ENCODE measurements at places on chromosomes 11 and 22.

DNA sequence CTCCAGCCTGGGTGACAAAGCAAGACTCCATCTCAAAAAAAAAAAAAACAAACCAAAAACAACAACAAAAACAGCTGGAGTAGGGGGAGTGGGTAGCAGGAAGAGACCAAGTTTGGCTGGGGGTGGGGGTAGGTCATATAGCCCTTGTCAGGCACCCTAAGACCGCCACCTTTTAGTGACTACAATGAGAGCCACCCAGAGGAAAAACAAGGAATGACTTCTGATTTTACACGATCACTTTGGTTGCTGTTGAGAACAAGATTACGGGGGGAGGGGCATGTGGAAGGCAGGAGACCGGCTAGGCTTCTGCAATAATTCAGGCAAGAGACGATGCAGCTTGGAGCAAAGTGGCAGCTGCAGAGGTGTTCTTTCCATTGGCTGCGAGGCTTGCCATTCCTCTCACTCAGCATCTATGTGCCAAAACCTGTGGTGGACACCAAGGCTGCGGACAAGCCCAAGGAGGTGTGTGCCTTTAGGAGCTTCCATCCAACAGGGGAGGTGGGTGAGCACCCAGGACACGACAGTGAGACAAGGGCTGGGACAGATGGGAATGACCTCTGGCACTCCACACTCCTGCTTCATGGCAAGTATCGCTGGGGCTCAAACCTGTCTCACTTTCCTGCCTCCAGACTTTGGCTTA, 1.7 kb downstream of the RPS19BP1 start:
- peak; percentile 47 for DNase-seq

- DNase-seq: no peak
Measured at GRCh38 chr11:69145050-69145380, 10.7 kb upstream of the SMIM38 start.

DNA sequence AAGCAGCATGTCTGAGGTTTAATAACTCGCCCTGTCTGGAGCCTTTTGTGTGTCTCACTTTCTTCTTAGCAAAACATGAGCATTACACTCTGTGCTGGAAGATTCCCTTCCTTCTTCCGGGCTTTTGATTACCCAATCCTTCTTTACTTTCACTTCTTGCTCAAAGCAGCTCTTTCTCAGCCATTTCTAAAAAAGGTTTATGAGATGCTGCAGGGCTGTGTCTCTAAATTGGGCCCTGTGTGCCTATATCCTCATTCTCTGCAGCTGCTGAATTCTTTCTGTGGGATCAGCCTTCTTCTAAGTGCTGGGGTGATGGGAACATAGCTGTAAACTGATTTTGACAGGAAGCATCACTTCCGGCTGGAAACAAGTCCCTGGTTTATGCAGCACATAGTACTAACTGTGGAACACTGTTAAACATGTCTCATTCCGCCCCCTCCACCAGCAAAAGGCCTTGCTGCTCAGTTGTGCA, 71.8 kb downstream of the PIWIL4 start:
- peak; percentile 39 for DNase-seq

GRCh38 chr11:32414925-32415324, 20.4 kb downstream of the WT1 start:
- DNase-seq: no peak

DNA sequence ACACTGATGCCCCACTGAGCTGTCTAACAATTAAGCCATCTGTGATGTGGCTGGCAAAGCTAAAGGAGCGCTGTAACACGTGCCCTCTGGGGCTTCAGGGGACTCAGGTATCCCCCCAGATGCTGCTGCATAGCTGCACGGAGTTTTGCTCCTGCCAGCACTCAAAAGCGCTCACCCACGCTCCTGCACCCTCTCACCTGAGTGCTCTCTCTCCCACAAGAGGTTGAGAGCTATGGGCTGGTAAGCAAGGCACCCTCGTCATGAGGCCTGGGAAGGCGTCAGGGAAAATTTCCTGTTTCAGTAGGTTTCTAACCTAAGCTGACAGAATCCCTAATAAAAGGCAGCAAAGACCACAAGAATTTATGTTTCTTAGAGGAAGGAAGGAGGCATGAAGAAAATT, 850.3 kb downstream of the OPCML start:
- DNase-seq: no peak

DNA sequence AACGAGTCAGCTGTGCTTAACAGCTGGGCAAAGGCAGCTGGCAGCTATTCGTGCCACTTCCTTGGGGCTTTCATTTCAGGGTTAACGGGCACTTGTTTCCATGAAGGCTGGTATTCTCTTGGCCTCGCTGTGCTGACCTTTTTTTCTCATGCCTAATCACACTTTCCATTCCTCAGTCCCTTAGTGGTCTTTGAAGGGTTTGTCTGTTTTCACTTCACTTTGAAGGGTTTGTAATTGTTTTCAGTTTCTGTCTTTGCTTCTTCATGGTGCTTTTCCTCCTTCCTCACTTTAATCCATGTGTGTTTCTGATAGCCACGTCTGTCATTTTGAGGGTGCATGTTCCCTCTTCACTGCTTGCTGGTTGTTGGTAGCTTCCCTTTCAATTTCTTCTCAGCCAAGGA, 24.6 kb downstream of the PPIL2 start:
- no peak for DNase-seq

- DNase-seq: no peak
Measured at GRCh38 chr11:2301631-2302305, at the start of the genes C11orf21 and TSPAN32. Gene C11orf21, minus strand, starts transcription at chr11:2301918. Its CDS starts 110 bp downstream, at chr11:2301808. Gene TSPAN32, plus strand, starts transcription at chr11:2302013. Its CDS starts 137 bp downstream, at chr11:2302150.

- no peak for DNase-seq
Measured at GRCh38 chr22:38040953-38041759, 16.0 kb upstream of the PICK1 start.

DNA sequence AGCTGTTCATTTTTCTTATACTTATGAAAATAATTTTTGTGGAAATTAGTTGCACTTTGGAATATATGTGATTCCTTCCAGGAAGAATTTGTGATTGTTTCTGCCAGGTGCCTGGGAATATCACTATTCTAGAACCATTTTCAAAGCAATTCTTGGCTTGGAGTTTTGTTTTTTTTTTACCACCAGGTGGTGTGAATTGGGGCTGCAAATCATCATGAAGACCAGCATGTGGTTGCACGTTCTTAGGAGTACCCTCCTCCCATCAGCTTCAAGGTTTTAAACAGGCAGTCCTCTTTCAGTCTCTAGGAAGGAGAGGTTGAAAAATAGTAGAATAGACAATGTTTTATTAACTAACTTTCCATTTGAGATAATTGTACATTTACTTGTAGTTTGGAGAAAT, 25.9 kb downstream of the USP47 start:
- DNase-seq: no peak

DNA sequence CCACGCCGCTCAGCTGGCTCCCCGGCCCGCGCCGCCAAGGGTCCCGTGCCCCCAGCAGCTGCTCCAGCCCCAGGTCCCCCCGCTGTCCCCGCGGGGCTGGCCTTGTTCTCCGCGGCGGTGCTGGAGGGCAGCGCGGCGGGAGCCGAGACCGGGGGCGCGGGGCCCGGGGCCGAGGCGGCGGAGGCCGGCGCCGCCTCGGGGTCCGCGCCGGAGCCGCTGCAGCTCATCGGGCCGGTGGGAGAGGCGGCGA, 128 bp downstream of the TAF10 start:
- DNase-seq: no peak

- DNase-seq: peak; percentile 43
Measured at GRCh38 chr22:38214302-38215056, 12.7 kb downstream of the MAFF start.

GRCh38 chr11:81658722-81659121, 1074.9 kb downstream of the FAM181B start:
- peak; percentile 44 for DNase-seq

DNA sequence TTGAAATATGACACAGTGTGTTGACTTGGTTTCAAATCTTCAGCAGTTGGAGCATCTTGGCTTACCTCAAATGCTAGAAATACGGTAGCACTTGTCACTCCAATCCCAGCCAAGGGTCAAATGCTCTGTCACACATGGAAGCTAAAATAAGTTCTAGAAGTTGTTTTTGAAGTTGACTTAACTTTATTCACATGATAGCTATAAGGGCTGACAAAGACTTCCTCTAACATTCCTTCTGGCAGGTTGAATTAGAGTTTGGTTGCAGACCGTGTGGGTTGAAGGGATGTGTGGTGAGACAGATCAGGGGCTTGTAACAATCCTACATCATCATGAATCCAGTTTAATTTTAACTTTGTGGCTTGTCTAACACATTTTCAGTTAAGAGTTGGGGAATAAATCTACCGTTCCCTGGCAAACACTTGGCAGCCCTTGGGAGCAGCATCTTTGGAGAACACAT, 4.6 kb downstream of the SLN start:
- no peak for DNase-seq

- DNase-seq: no peak
Measured at GRCh38 chr22:49415151-49415951, 412.3 kb downstream of the BRD1 start.

DNA sequence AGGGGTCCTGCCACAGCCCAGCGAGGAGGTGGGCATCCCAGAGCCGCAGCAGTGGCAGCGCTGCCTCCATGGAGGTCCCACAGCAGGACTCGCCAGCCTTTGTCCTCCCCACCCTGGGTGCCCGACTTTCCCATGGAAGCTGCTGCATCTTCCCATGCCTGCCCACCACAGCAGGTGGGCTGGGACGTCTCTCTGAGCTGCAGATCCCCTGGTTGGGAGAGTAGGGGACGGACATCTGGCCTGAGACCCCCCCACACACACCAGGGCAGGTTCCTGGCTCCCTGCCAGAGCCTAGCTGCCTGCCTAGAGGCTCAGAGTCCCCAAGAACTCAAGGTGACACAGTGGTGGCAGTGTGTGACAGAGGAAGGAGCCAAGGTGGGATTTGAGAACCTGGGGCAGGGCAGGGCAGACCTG, 21.5 kb upstream of the PRR5 start:
- DNase-seq: no peak

DNA sequence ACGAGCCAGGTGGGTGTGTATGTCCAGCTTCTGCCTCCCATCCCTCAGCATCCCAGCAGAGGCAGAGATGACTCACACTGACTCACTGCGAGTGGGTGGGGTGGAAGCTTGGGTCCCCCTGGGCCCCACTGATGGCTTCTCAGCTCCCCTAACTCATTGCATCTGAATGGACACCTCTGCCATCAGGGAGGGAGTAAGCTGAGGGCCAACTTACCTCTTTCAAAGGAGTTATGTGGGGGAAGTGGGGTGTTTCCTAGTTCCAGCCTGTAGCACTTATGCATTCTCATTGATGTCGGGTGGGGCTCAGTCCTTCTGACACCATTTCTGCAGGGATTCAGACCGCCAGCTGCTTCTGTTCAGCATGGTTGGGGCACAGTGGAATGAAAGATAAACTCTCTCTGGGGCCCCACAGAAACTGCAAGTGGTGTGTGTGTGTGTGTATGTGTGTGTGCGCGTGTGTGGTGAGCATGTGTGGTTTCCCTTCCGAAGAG, 1425.8 kb downstream of the TBC1D22A start:
- no peak for DNase-seq

- no peak for DNase-seq
Measured at GRCh38 chr11:132289590-132290256, 919.3 kb downstream of the NTM start.

GRCh38 chr11:17633279-17633986, 85.9 kb upstream of the MYOD1 start:
- DNase-seq: no peak

DNA sequence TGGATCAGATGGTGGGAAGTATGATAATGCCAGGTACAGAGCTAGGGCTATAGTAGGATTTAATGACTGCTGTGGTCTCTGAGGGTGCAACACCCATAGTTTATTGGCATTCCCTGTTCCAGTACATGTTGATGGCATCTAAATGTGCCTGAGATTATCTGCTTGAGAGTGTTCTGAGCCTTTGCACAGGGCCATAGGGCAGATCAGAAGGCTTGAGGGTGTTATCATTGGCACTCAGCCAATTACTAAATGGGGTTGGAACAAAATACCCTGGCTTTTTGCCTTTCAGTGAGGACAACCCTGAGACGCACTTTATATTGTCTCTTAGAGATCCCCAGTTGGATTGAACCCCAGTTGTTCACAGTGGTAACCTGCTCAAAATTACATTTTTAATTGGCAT, 6.7 kb downstream of the SLC5A12 start:
- DNase-seq: no peak

- DNase-seq: no peak
Measured at GRCh38 chr11:17554487-17554886, 7.4 kb downstream of the OTOG start.

- DNase-seq: no peak
Measured at GRCh38 chr22:42801252-42802080, 55.6 kb downstream of the ARFGAP3 start.

DNA sequence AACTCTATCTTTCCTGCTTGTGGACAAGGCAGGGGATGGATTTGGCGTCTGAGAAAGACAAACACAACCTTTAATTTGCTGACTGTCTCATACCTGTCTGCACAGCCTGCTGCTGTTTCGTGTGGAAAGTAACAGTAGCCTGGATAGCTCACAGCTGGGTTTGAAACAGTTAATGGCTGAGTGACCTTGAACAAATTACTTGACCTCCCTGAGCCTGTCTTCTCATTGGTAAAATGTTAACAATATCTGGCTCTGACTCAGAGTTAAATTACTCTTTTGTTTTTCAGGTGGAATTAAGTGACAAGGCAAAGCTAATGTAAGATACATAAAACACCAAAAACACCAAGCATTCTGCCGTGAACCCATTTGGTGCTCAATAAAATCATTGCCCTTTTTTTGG, 41.1 kb upstream of the ADA2 start:
- DNase-seq: no peak

DNA sequence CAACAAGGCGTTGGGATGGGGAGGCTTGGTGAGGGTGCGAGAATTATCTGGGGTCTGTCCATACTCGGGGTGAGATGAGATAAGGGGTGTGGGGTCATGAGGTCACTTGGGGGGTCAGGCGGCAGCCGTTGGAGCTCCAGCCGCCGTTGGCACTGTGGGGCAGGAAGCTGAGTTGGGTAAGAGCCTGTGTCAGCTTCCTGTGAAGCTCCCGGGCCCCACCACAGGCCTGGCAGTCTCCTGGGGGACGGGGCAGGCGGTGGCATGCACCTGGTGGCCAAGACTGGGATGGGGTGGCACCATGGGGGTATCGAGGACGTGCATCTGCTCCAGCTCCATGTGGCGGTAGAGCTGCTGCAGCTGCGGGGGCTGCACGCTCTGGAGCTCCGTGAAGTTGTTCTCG, 7.1 kb upstream of the MYBPC3 start:
- DNase-seq: no peak

DNA sequence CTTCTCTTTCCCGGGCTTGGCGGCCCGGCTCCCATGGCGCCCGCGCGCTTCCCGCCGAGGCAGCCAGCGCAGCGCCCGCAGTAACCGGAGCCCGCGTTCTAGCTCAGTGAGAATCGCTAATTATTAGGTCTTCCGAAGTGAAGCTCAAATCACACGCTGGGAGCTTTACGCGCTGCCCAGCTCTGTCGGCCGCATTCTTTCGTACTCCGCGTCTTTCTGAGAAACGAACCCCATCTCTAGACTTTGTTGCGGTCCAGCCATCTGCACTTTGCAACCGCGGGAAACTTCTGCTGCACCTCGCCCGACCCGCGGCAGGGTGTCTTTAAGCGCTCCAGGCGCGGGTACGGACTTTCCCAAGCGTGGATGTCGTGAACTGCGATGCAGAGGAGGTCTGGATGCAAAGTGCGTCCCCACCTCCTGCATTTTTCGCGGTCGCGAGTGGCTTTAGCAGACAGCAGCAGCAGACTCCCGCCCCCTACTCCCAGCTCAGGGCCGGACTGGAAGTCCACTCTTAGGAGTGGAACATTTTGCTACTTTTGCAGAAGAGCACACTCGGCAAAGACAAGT, 6.0 kb upstream of the PAX6 start:
- no peak for DNase-seq

GRCh38 chr11:65150509-65151299, 16.4 kb upstream of the SYVN1 start:
- peak; percentile 87 for DNase-seq
